Dermis blood vessel endothelial cell (primary cell): ENCODE measurements at places on chromosomes 12 and 14. TPM values are rescaled to one million over a fixed set of nuclear protein-coding genes. Genes with fewer than 3 reads are reported as not detected.

Gene SERPINA4
- not detected in 2 replicates for total RNA-seq

- no peak for DNase-seq
These were observed 155.1 kb upstream of the PRICKLE1 start for GRCh38 chr12:42744539-42745182.

- DNase-seq = no peak
These were observed 635 bp upstream of the HECTD4 start for GRCh38 chr12:112382866-112383265.

GRCh38 chr14:102949062-102949800 is 26.8 kb downstream of the AMN start:
- no peak for DNase-seq
